ENCODE measurements at places on chromosomes 13 and 19.

GRCh38 chr19:41799444-41800000 is 3.1 kb downstream of the CEACAM3 start:
- no peak for DNase-seq

- DNase-seq = no peak
Observed at GRCh38 chr13:31869582-31869981, 130.3 kb downstream of the RXFP2 start.

DNA sequence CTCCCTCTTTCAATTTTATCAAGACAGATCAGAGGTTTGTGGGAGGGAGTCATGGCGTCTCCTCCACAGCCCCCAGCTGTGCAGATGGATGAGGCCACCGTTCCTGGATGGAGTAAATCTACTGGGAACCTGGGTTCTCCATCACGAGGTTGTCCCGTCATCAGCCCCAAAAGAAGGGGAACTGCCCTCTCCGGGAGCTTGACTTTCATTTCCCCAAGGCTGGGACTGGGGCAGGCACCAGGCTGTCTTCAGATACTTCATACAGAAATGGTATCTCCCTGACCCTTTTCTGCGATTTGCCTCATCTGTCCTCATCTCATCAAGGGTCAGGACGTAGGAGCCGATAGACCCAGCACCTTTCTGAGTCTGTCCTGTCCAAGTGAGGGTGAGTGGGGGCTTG is 9.8 kb downstream of the LILRB2 start:
- no peak for DNase-seq

DNA sequence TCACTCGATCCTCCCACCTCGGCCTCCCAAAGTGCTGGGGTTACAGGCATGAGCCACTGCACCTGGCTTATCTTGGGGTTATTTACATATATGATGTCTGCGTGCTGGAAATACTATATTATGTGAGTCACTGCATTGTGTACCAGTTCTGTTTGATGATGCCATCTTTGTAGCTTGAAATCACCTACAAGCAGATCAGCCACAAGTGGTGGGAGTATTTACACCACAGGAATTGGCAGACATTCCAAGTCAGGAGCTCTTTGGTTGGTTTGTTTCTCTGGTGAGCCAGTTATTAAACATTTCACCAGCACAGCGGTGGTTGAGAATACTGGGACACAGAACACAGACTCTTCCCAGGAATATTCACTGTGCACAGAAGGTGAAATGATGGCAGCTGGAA is 4.5 kb upstream of the TIMM44 start:
- DNase-seq = no peak

DNA sequence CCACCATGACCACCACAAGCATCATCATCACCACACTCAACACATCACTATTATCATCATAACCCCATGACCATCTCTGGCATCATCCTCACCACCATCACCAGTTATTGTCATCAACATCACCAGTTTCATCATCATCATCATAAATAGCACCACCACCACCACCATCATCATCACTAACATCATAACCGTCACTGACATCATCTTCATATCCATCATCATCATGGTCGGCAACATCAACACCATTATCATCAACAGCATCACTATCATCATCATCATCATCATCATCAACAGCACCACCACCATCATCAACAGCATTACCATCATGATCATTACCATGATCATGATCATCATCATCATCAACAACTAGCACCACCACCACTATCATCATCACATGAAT is 67.2 kb downstream of the MBD3L1 start:
- DNase-seq = no peak

GRCh38 chr19:36876993-36877938 is 26.6 kb downstream of the ZNF345 start:
- DNase-seq = no peak

GRCh38 chr13:79533781-79534400 is 52.9 kb downstream of the NDFIP2 start:
- no peak for DNase-seq

- DNase-seq = no peak
Observed at GRCh38 chr19:43640424-43640757, 741 bp upstream of the CADM4 start.

DNA sequence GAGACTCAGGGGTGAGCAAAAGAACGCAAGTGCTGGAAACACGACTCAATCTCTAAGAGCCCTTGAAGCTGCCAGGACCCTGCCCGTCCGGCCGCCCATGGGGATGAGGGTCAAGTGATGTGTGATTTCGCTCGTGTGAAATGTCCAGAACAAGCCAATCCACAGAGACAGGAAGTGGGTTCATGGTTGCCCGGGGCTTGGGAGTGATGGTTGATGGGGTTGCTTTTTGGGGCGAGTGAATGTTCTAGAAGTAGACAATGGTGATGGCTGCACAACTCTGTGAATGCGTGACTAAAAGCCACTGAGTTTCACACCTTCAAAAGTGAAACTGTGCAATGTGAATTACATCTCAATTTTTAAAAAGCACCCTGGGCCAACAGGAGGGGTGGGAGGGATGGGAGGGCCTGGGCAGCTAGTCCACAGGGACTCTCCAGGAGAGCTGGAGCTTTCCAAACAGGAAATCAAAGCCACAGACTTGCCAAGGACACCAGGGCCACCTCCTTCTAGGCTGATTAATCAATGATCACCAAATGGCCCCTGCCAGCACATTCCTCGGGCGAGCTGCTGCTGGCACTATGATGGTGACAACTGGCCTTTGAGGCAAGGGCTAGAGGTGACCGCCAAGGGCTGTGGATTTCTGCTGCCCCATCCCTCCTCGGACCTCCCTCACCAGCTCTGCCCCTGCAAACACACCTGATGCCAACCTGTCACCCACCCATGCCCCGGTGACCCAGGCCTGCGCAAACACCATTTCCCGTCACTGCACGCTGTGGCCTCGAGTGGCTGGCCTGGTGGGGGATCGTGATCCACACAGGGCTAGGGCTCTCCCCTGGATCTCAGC is 14.0 kb downstream of the DPP9 start:
- DNase-seq = no peak

GRCh38 chr13:40980461-40980860 is 38.7 kb downstream of the ELF1 start:
- DNase-seq = no peak

DNA sequence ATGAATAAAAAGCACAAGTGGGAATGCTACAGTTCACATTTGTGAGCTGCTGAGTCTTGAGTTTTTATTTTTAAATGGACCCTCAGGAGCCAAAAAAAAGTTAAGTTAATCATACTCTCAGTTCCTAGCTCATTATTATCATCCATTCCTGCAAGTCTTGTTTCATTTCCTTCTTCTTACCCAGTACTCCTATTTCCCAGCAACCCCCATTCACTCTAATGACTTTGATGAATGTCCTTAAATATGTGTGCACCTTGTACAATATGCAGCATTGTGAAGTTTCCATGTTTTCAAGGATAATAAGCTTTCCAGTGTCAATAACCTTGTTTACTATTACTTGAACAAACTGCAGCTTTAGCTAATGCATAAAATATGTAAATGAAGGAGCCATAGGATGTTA is 366.2 kb downstream of the DCT start:
- DNase-seq = no peak

DNA sequence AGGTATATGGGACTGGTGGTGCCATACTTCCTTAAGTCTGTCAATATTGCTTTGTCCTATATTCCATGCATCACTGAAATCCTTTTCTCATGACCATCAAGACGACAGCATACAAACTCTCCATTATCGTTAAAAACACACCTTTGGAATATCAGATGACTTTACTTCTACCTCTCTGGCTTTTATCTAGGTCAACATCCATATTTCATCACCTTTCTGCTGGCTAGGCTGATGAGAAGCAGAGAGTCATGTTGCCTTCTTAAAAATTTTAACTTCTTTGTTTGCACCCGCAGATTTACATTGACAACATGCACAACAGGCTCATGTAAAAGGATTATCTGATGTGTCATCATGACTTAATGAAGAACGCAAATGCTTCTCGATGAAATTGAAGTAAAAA is 771.4 kb downstream of the OLFM4 start:
- DNase-seq = no peak

DNA sequence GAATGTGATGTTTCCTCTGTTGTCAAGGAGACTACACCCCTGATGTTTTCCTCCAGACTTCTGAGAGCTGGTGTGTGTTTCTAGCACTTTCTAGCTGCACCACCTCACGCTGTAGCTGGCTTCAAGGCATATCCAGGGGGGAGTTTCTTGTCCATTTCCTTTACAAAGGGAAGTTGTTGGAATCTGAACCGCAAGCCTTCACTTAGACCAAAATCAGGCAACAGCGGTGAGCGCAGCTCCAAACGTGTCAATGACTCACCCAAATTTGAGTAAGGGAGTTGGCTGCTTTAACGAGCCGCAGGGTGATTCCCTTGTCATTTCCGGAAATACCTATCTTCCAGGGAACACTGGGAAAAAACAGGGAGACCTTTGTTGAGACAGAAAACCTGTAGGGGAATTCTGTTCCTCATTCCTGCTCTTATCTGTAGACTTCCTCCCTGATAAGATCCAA is 2.5 kb downstream of the LDLR start:
- DNase-seq = peak; percentile 50

- no peak for DNase-seq
Observed at GRCh38 chr19:53664152-53664551, 32.4 kb downstream of the DPRX start.

DNA sequence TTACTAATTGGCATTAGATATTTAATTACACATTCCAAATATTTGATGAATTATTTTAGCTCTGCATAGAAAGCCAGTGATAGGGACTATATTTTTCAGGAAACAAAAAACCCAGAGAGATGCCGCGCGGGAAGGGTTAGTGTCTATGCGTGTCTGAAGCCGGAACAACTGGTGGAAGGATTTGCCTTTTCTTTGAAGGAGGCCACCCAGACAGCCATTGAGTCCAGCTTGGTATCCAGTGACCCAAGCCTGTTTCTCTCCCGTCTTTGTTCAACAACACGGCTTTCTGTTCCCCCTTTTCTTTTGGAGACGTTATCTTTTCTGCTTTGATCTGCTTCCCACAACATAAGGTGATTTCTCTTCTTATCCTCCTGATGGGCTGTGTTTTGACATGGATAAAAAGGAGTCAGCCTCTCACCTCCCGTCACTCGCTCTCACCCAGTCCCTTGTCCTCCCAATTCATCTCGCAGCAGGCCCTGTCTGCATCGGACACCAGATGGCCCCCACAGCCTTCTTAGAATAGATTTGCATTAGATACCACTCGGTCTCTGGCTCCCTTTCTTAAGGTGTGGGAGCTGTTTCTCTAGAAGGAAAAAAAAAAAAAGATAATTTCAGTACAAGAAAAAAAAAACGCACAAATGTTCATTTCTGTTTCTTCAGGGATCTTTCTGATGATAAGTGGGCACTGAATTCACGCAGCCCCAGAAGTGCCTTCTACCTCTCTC is 361.8 kb downstream of the ZNF536 start:
- DNase-seq = no peak
